ENCODE measurements at places on chromosomes 13 and 19.

GRCh38 chr19:49875857-49876421, 1.2 kb downstream of the AKT1S1 start:
- peak; percentile 92 for DNase-seq

DNA sequence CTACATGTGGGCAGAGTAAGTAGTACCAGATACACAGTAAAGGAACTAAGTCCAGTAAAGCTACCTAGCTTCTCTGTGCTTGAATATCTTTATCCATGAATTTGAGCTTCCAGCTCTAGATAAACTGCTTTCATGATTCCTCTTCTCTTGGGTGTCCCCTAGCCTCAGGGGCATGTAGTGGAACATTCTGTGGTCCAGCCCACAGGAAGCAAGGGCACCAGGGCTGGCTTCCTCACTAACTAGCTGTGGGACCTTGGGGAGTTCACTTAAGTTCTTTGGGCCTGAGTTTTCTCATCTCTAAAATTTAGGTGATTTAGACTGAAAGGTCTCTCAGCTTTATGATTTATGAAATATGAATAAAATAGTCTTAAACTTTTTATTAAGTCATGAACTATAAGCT, 185.7 kb downstream of the KATNAL1 start:
- DNase-seq, result no peak

GRCh38 chr13:95784161-95784899, 107.4 kb downstream of the DNAJC3 start:
- DNase-seq, result no peak

GRCh38 chr13:81318231-81319019, 977.5 kb upstream of the SPRY2 start:
- no peak for DNase-seq

GRCh38 chr13:24564881-24565280, 52.3 kb upstream of the PARP4 start:
- DNase-seq, result no peak

- no peak for DNase-seq
Measured at GRCh38 chr19:4969292-4969771, 419 bp downstream of the KDM4B start.

GRCh38 chr13:23599083-23599925, 29.1 kb downstream of the TNFRSF19 start:
- no peak for DNase-seq

DNA sequence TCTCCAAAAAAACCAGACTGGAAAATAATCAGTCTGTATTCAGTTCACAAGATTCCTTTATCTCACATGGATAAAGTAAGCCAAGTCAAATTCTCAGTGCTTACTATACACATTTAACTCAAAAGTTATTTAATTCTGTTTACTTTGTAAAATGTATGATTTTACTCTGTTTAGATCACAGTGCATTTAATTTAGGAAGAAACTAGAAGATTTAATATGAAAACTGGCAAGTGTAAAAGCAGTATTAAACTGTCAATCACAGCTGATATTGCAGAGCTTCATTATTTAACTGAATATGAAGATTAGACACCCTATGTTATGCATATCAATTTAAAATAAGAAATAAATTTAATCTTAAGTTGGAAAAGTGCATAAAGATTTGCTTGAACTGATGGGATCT, 78.0 kb downstream of the DACH1 start:
- DNase-seq, result no peak

DNA sequence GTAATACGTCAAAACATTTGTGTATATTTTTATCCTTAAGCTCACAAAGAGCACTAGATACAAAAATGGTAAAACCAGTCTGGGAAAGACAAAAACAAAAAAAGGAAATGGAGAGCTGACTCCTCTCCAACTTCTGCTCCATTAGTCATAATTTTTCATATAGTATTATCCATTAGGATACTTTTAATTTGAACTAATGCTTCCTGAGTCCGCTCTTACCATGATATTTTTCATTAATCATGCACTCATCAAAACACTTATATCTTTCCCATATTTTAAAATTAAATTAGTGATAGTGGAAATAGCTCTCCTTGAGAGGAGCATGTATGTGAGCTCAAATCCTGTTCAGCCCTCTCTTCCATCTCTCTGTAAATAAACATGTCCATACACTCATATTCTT, 1093.0 kb upstream of the MIR17HG start:
- DNase-seq, result no peak

- no peak for DNase-seq
Measured at GRCh38 chr13:113232208-113233003, 23.0 kb downstream of the CUL4A start.
